ENCODE measurements at places on chromosomes 1 and 21.

DNA sequence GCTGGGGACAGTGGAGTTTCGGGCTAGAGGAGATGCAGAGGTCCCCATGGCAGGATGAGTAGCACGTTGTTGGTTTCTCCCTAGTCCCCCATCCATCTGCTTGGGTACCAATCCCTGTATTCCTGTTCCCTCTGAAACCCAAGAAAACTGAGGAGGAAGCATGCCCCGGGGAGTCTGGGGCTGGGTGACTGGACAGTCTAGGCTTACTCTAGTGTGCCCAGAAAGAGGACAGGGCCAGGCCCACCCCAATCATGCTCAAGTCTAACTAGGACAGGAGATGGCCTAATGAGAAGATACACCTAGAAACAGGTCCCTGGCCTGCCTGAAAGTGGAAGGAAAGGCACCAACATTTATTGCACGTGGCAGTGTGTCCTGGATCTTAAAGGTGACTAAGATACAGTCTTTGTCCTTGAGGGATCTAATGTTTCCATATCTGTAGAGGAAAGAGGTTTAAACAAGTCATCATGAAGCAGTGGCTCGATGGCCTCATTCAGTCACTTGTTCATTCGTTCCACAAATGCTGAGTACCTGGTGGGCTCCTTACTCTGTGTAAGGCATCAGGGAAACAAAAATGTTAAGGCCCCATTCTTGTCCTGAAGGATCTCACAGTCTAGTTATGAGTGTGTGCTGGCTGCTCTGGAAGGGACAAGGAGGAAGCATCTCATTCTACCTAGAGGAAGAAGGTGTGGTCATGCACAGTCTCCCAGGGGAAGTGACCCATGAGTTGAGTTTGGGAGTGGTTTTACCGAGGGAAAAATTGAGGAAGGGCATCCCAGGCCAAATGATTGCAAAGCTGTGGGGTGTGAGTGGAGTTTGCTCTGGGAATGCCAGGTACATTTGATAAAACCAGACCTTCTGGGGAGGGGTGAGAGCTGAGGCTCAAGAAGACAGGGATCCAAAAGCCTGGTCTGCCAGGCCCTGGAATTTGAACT lies 10.0 kb downstream of the CDK18 start:
- DNase-seq = no peak

GRCh38 chr21:38992737-38993136 lies 187.0 kb downstream of the ETS2 start:
- DNase-seq = no peak

GRCh38 chr1:193791746-193792145 lies 605.3 kb upstream of the B3GALT2 start:
- no peak for DNase-seq

DNA sequence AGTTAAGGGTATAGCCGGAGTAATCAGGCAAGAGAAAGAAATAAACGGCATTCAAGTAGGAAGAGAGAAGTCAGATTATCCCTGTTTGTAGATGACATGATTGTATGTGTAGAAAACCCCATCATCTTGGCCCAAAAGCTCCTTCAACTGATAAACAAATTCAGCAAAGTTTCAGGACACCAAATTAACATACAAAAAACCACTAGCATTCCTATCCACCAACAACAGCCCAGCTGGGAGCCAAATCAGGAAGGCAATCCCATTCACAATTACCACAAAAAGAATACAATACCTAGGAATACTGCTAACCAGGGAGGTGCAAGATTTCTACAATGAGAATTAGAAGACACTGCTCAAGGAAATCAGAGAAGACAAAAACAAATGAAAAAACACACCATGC lies 45.3 kb downstream of the MAST2 start:
- DNase-seq = no peak

- no peak for DNase-seq
Observed at GRCh38 chr1:36456391-36456928, 6.2 kb upstream of the OSCP1 start.

GRCh38 chr1:71561206-71561605 lies 480.4 kb upstream of the ZRANB2 start:
- no peak for DNase-seq

DNA sequence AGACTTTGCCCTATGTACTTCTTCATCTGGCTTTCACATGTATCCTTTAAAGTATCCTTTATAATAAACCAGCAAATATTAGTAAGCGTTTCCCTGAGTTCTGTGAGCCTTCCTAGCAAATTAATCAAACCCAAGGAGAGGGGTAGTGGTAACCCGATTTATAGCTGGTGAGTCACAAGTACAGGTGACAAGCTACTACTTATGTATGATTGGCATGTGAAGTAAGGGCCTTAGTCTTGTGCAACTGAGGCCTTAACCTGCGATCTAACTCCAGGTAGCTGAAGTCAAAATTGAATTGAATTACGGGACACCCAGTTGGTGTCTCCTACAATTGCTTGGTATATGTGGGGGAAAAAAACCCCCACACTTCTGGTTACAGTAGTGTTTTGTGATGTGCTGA lies 26.0 kb downstream of the SLC16A1 start:
- DNase-seq = no peak

DNA sequence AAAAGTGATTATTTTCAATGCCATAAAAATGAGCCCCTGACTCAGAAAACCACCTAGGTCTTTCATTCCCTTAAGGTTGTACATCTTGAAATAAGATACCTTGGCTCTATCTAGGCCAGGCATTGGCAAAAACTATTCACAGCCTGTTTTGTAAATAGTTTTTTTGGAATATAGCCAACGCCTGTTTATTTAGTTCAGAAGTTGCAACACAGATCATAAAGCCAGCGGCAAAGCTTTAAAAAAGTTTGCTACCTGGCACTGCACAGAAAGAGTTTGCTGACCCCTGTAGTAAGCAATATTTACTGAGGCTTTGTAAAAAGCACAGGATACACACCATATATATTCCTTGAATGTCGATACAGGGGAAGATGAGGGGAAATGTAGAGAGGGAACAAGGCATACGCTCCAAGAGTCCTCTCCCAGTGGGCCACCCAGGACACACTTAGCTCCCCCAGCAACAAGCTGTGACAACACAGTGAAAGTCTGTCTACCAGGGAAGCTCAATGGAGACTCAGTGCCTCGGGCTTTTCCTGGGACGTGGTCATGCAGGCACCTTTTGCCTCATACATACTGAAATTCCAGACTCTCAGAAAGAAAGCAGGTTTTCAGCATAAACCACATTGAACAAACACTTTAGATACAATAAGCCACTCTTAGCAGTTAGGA lies 20.5 kb downstream of the TARBP1 start:
- DNase-seq = no peak

DNA sequence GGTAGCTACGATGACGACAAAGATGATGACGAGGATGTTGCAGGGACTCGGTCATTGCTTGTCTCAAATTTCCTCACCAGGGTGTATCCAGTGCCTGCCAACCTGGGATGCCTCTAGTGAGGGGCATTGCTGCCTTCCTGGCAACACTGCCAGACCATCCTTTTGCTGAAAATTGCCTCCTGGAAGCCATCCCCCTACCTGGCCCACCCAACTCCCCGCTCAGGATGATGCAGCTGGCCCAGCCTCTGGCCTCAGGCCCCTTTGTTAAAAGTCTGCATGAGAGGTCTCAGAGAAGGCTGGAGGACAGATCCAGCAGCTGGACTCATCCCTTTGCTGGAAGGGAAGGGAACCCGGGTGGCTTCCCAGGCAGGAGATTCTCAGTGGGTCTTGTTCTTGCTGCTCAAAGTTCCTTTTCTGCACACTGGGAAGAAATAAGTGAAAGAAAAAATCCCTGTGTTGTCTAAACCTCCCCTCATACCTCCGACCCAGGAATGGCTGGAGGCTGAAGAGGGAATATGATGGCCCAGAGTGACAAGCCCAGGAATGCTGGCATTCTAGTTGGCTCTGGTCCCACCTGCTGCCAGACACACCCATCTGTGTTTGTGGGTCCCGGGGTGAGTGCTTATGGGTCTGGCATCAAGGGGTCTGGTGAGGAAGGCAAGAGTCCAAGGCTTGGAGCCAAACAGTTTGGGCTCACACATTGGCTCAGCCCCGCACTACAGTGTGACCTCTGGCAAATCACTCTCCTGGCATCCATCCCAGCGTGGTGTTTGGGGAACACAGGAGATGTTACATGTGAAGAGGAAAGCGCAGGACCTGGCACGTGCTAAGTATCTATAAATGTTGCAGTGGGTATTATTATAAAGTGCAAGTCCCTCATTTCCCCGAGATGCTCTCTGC lies 6.7 kb upstream of the FNDC5 start:
- DNase-seq = peak; percentile 65

GRCh38 chr21:41970751-41971653 lies 17.2 kb upstream of the C2CD2 start:
- DNase-seq = no peak

DNA sequence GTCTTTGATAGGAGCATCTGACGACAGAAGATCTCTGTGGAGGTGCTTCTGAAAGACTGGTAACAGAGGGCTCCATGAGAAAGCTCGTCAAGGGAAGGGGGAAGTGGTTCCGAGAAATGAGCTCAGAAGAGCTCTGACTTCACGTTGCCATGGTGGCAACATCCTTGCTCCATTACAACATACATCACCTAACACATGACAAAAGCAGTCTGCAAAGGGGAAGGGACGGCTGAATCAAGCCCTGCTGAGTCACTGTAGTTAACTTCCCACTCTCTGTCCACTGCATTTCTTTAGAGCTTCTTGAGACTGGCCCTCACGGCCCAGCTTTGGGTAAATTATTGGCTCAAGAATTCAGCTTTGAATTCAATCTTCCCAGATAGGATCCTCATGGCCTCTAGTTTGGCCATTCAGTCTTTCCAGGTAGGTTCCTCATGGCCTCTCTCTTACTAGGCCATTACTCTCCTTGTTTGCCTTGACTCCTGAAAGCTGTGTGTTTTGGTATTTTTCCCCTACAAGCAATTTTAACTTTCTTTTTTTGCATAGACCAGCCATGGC lies 88.0 kb upstream of the ZNF648 start:
- DNase-seq = no peak

GRCh38 chr1:174262349-174263241 lies 103.3 kb downstream of the RABGAP1L start:
- peak; percentile 67 for DNase-seq

GRCh38 chr1:196608390-196609369 lies at the start of gene KCNT2:
TSS of gene KCNT2 (minus strand) at chr1:196608440. CDS start at chr1:196608309, 131 bp downstream.
- peak; percentile 88 for DNase-seq

DNA sequence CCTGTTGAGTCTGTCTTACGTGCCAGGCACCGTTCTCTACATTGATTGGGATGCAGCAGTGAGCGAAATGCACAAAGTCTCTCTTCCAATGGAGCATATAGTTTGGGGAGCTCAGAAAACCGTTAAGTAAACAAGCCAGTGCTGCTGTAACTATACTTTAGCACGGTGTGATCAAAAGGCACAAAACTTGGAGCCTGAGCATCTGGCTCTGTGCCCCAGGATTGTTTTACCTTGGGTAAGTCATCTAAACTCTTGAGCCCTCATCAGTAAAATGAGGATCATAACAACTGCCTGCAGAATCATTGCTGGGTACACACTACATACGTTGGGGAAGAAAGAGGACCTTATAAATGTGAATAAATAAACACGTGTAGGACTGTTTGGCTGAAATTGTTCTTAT lies 1.8 kb downstream of the HHIPL2 start:
- DNase-seq = no peak

- DNase-seq = no peak
Observed at GRCh38 chr1:31880957-31881687, 57.0 kb downstream of the PTP4A2 start.

- no peak for DNase-seq
Observed at GRCh38 chr1:208300084-208300770, 56.0 kb upstream of the PLXNA2 start.

- no peak for DNase-seq
Observed at GRCh38 chr1:57423656-57424211, at the start of gene DAB1. TSS of gene DAB1 (minus strand) at chr1:57424060. CDS start at chr1:57291030, 133,030 bp downstream.

DNA sequence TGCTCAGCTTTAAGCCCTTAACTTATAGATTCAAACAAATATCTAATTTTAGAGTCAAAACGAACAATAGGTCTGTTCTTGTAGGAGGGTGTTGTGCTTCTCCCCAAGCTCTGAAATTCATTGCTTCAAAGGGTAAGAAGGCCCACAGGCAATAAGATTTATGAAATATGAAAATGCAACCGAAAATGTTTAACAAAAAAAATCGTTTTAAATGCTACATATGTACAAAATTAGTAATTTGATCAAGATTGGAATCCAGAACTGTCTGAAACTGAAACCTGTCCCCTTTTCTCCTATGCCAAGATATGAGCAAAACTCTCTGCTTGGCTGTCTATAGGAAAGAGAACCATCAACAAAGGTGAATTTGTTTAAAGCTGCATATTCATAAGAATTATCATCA lies 534.3 kb downstream of the PLPP3 start:
- no peak for DNase-seq

- no peak for DNase-seq
Observed at GRCh38 chr1:226945106-226945857, 5.2 kb downstream of the COQ8A start.

DNA sequence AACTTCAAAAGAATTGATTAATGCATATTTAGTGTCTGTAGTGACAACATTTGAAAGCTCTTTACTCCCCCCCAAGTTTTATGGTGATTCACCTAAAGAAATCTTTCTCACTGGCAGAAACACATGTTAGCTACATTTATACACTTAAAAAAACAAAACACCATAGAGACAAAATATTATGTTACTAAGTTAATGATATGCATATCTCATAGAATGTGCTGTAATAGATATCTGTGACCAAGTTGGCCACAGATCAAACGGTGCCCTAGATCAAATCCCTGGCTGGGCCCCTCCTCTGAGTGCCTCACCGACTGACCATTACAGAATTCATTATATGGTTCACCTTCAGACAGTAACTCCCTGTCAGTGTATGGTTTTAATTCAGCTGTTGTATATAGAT lies 322.1 kb upstream of the LYPLAL1 start:
- no peak for DNase-seq

- no peak for DNase-seq
Observed at GRCh38 chr1:109470245-109470644, 3.9 kb downstream of the SYPL2 start.

- no peak for DNase-seq
Observed at GRCh38 chr1:108199201-108199691, 897 bp downstream of the SLC25A24 start.

GRCh38 chr1:199671684-199672083 lies 355.8 kb upstream of the NR5A2 start:
- no peak for DNase-seq

DNA sequence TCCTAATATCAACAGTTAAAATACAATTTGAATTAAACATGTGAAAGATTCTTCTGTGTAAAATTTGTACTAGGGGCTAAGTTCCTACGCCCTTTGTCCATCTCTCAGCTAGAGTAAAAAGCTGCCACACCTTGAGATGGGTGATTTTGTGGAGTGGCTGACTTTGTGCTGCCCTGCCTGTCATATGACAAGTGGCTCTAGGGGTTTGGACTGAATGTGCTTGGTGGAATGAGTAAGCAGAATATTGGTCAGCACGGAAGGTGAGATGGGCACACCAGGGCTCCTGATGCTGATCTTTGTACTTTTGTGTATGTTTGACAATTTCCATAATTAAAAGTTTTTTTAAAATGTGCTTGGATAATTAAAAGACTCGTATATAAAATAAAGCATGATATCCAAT lies 133.6 kb upstream of the SLC45A1 start:
- no peak for DNase-seq

- no peak for DNase-seq
Observed at GRCh38 chr1:154833209-154833608, 36.9 kb downstream of the KCNN3 start.

All from left forelimb (tissue), 1 donor.